NCI-H2029 (cell line): ENCODE measurements at places on chromosomes 3 and 15.

DNA sequence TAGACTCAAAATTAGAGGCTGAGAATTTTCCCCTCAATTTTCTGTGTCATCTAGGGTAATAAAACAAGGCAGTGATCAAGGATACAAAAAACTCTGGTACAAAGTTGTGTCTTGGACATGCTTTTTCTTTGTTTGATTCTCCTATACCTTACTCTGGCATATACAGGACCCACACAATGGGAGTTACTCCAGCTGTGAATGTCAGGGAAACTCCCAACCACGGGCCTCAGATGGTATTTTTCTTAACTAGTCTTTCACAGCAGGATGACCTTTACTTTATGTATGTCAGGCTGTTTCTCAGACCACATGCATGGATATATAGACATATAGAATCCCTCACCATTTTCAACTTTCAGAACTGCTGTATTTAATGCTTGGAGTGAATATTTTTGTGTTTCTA is 41.3 kb downstream of the FEZF2 start:
- no peak for DNase-seq

DNA sequence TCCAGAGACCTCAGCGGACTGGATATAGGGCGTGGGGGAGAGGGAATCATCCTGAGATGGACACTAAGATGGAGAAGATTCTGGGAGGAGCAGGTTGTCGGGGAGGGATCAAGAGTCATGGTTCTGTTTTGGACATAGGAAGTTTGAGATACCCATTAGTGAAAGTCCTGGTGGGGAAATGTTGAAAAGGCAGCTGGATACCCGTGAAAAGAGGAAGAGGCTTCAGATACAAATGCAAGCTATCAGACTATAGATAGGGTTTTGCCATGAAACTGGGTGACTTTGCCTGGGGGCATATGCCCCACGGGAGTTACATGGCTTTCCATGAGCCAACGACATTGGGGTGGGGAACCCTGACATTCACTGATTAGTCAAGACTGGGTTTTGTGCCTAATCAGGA is 1.1 kb upstream of the GPR62 start:
- no peak for DNase-seq

DNA sequence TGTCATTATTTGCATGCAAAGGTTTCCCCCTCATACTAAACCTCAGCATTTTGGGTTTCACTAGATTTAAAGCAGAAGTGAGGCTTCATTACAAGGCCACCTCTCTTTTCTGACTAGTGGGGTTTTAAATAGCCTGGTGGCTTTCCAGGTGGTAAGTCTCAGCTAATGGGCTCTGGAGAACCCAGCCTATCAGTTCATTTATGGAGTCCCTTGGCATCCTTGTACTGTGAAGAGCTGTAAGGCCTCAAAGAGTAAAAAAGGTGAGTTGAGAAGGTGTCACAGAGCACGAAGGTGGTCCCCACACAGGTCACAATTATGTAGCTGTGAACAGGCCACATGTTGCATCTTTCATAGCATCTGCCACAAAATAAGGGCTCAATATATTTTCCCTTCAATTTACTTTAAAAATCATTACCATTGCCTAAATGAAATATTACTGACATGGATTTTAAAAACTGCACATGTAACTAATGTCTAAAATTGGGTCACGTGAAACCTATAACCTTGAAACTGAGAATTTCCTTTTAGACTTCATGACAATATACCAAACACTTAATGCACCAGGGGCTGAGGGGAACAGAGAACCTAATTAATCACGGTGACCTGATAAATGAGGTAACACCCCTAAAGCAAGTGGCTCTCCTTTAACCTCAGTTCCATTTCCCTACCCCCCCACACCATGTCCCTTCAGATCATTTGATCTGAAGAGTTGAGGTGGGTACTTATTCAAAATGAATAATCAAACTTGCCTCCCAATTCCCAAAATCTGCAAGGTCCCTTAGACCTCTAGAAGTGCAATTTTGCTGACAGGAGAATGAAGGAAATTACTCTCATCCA is 1.3 kb downstream of the NGLY1 start:
- DNase-seq: no peak

DNA sequence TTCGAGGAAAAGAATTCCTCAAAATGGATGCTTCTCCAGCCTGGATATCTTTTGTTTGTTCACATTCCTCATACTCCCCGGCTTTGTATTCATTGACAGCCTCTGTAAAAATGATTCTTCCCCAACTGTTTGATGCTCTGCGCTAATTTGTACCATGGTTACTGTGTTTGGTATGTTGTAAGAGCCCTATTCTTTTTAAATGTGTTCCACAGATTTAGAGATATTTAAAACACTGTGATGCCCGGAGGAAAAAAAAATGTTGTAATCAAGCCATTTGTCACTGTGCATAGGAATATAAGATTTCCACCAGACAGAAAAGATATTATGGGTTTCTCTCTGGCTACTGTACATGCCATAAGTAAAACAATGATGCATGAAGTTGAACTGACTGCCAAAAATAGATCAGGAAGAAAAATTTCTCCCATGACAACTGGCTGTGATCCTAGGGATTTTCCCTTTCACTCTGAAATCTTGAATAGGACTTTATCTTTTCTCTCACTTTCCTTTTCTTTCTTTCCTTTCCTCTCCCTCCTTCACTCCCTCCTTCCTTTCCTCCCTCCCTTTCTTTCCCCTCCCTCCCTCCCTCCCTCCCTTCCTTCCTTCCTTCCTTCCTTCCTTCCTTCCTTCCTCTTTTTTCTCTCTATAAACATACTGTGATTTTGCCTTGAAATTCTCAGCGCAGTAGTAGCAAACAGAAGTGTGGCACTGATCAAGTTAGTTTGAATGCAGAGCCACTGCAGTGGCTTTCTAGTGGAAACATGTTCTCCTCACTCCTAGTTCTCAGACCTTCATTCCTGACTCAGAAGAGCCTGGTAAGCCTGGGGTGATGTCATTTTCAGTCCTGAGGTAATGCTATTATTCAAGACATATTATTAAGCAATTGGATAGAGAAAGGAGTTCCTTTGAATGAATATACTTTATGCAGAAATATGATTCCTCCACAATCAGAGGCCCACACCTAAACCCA is 254.9 kb upstream of the TBL1XR1 start:
- DNase-seq: no peak

- DNase-seq: no peak
Measured at GRCh38 chr15:31435912-31436628, 109.4 kb downstream of the KLF13 start.

DNA sequence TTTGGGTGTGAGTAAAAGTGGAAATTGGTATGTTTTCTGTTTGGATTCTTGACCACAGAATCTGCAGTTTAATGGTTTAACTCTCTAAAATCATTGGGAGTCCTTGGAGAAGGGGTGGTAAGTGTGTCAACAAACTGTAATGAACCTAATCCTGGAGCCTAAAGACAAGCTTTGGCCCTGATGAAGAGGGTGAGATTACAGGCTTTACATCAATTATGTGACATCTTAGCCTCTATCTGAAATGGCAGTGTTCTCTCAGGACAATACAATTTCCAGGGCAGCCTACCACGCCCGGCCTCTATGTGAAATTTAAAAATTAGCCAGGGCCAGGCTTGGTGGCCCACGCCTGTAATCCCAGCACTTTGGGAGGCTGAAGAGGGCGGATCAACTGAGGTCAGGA is 4.3 kb upstream of the PKM start:
- no peak for DNase-seq

GRCh38 chr3:11212299-11212608 is 58.0 kb downstream of the HRH1 start:
- no peak for DNase-seq

DNA sequence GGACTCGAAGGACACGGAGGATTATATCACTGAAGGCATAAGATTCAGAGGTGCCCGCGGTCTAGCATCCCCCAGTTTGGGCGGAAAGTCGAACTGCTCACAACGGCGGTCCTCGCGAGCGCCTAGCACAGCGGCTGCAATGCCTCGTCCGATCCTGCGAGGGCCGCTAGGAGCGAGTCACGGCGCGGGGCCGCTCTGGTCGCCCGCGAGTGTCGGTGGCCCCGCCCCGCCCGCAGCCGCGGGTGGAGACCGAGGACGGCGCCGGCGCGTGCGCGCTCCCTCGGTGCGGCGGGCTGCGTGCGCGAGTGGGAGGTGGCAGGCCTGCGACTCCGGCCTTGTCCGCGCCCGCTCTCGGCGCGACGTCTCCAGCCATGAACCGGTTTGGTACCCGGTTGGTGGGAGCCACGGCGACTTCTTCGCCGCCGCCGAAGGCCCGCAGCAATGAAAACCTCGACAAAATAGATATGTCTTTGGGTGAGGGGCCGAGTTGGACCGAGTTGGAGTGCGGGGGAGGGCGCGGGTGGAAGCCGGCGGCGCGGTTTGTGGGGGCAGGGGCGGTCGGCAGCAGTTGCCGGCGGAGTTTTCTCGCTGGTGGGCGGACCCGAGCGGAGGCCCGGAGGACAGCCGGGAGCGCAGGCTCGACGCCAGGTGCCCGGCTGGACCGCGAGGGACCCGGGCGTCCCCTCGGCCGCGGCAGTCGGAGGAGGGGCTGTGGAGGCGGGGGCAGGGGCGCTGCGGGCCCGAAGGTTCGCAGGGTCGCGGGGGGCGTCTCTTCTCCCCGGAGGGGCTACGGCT is at the start of gene FYTTD1:
Gene FYTTD1, plus strand, starts transcription at position 283 of the 795 bp plus-strand sequence. Its CDS starts 89 bp downstream, at position 372.
- peak; percentile 76 for DNase-seq

- DNase-seq: no peak
Measured at GRCh38 chr15:99955181-99955525, 221.9 kb upstream of the LYSMD4 start.

DNA sequence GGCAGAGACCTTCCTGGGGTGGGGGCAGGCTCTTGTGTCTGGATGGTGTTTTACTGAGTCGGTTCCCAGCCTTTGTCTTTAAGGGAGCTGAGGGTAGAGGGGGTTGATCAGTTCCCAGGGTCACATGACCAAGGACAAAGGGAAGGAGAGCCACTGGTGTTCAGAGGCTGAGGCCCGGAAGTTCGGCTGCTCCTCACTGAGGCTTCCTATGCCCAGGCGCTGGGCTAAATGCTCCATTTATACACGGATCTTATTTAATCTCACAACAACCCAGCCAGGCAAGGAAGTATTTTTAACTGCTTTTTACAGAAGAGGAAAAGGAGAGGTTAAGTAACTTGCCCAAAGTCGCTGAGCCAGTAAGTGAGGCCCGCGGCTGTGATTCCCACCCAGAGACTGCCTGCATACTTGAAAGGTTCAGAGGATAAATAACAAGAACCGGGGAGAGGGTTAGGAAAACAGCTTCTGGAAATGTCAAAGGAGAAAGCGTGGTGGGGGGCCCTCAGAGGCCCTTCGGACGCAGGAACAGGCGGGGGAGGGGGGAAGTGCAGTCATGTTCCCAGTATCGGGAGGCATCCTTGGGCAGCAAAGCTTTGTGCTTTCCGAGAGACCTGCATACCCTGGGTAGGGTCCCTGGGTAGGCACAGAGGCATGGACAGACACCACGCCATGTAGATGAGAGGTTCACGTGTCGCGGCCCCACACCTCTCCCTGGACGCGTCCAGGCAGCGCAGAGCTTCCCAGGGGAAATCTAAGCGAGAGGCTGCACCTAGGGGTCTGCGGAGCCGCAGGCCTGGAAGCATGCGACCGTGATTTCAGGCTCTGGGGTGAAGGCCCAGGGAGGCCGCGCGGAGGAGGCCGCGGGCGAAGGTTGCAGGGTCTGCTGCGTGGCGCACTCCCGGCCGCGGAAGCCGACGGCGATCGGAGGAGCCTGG is 21.3 kb downstream of the EPHB3 start:
- no peak for DNase-seq

DNA sequence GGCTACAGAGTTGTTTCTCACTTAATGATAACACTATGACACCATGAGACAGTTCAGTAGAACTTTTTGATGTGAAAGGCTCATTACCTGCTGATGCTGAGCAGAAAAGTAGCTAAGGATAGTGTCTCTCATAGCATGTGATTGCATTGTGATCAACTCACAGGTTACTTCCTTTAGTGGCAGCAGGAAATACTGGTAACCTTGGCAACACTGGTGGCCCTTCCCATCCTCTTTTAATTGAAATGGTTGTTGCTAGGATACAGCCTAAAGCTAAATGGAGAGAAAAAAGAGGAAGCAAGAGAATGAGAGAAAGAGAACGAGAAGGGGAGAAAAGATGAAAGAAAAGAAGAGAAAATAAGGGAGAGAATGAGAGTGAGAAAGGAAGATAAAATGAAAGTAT is 204.7 kb upstream of the GAP43 start:
- peak; percentile 28 for DNase-seq

- no peak for DNase-seq
Measured at GRCh38 chr15:81926981-81927380, 118.8 kb downstream of the MEX3B start.

DNA sequence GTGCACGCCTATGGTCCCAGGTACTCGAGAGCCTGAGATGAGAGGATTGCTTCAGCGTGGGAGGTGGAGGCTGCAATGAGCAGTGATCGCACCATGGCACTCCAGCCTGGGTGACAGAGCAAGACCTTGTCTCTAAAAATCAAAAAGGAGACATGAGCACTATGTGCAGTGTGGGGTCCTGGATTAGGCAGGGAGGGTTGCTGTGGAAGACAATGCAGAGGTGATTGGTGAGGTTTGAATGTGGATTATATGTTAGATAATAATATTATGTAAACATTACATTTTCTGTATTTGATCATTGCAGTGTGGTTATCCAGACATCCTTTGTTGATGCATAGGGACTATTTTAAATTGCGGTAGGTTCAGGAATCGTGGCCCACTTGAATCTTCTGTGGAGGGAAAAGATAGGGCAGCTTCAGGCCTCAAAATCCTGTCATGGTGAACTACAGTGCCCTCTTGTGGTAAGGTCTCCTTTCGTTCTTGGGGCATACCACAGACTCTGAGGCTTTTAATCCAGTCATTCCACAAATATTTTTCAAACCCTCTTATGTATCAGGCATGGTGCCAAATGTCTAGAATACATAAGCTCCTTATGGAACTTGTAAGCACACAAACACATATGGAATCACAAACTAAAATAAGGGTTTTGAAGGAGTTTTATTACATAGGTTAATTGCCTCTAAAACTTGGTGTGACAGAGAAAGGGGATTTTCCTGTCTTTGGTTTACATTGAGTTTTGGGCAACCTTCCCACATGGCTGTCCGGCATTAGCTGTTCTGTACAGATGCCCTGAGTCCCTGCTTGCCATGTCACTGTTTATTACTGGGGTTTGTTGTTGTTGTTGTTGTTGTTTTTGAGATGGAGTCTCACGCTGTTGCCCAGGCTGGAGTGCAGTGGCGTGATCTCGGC is 37.7 kb downstream of the GPD1L start:
- DNase-seq: peak; percentile 65

- no peak for DNase-seq
Measured at GRCh38 chr3:62888180-62888579, 13.0 kb upstream of the CADPS start.

DNA sequence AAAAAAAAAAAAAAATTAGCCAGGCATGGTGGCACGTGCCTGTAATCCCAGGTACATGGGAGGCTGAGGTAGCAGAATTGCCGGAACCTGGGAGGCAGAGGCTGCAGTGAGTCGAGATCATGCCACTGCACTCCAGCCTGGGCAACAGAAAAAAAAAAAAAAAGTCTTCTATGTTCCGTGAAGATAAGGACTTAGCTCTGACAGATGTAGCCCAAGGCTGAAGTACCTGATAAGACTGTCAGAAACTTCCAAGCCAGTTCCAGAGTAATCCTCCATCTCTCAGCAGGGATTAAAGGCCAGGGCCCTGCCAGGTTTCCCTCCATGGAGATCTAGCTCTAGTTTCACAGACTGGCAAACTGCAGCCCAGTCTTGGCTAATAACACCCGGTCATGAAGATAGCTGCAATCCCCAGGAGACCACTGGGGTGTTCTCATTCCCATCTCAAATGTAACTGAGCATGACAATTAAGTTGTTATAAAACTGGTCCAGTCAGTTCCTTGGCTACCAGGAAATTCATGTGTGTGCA is 8.5 kb downstream of the CDCP1 start:
- DNase-seq: no peak

- no peak for DNase-seq
Measured at GRCh38 chr15:27231811-27232210, 260.8 kb downstream of the GABRG3 start.
